ENCODE measurements at places on chromosomes 7 and 10. TPM values are rescaled to one million over a fixed set of nuclear protein-coding genes. Genes with fewer than 3 reads are reported as not detected.

The HPSE2 gene
- total RNA-seq, result 0.20 TPM

The GPR85 gene
- 0.32 TPM for total RNA-seq

The PRLHR gene
- total RNA-seq, result not detected

The MMD2 gene
- not detected for total RNA-seq

The TRIM50 gene
- total RNA-seq, result not detected

The ELN gene
- 4.9 TPM for total RNA-seq

The RTKN2 gene
- total RNA-seq, result 8.9 TPM

The MYH16 gene
- not detected for total RNA-seq

The SORCS3 gene
- total RNA-seq, result not detected

DNA sequence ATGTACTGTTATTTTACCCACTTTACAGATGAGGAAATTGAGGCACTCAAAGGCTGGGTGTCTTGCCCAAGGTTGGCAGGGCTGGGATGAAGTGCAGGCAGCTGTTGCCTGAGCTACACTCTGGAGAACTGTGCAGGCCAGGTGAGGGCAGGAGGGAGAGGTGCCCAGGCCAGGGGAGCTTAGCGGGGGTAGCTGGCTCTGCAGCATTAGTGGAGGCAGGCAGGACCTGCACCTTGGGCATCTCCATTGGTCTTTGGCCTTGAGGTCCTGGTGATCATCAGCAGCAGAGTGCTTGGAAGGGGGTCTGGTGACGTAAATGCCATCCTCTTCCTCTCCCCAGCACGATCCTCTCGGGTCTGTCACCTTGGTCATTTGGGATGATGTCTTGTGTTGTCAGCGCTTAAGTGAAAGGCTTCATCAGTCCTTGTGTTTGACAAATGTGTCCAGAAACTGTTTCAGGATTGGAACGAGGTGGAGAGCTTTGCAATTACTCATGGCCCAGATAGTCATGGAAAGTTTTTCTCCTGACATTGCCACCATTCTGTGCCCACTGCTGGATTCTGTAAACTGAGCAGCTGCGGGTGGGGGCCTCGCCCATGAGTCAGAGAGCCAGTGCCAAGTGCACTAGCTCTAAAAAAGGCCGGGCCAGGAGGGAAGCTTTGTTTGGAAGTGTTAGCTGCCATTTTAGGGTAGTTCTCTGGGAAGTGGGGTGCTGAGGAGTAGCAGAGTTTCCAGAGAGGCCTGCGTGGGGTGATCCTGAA is 47.6 kb downstream of the TSPAN15 start:
- ATAC-seq, result no peak

DNA sequence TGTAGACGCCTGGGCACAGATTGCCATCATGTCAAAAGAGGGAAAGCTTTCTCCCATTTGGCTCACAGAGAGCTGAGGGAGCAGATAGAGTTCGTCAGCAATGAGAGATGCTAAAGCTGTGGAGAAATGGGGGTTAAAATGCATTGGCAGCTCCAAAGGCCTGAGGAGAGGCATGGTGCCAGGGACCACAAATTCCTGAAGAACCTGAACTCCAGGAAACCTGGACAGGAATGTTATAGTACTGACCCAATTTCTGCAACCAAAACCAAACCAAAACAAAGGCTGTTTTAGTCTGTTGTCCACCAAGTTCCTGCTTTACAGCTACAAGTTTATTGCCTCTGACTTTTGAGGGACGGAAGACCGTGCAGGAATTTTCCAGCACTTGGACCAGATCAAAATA is 575.7 kb downstream of the REEP3 start:
- ATAC-seq, result no peak

GRCh38 chr10:86946213-86947155 is 10.9 kb downstream of the MMRN2 start:
- no peak for ATAC-seq

- ATAC-seq, result no peak
Measured at GRCh38 chr10:47264797-47265281, 35.2 kb upstream of the GDF10 start.

DNA sequence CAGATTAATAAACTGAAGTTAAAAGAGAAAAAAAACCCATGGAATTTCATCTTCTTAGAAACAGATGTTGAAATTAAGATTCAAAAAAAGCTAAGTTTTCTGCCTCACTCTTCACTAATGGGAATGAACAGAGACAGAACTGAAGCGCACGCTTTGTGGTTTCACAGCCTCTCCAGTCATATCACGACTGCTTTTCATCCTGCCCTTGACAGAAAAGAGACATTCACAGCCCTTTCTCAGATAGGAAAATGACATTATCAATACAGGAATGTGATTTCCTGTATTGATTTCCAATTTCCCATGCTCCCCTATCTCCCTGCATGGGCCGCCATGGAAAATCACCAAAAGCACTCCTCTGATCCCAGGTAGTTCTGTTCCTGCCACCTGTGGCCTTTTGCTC is 108.2 kb downstream of the PFKFB3 start:
- no peak for ATAC-seq

DNA sequence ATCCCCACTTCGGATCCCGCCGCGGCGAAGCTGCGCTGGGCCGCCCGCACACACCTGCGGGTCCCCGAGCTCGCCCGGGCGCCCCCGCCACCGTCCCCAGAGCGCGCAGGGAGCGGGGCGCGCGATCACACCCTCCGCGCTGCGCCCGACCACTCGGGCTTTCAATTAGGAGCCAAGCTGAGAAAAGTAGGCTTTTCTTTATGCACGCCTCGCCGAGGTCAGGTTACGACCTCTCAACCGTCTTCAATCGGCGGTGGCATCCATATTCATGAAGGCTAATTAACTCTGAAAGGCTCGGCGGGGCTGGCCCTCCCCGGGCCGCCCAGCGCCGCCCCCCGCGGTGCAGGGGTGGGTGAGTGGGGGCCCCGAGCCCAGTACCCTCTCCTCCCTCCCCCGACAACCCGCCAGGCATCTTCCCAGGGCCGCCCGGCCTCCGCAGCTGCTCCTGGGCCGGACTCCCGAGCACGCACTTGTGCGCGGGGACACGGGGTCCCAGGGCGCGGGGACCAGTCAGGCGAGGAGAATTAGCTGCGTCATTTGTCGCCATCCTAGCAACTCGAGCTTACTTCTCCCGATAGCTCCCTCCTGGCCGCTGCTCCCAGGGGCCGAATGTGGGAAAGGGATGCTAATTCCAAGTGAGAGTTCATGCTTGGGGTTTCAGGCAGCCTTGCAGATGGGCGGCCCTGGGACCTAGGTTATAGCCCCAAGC is 155.5 kb upstream of the LYZL2 start:
- ATAC-seq, result peak; percentile 45

DNA sequence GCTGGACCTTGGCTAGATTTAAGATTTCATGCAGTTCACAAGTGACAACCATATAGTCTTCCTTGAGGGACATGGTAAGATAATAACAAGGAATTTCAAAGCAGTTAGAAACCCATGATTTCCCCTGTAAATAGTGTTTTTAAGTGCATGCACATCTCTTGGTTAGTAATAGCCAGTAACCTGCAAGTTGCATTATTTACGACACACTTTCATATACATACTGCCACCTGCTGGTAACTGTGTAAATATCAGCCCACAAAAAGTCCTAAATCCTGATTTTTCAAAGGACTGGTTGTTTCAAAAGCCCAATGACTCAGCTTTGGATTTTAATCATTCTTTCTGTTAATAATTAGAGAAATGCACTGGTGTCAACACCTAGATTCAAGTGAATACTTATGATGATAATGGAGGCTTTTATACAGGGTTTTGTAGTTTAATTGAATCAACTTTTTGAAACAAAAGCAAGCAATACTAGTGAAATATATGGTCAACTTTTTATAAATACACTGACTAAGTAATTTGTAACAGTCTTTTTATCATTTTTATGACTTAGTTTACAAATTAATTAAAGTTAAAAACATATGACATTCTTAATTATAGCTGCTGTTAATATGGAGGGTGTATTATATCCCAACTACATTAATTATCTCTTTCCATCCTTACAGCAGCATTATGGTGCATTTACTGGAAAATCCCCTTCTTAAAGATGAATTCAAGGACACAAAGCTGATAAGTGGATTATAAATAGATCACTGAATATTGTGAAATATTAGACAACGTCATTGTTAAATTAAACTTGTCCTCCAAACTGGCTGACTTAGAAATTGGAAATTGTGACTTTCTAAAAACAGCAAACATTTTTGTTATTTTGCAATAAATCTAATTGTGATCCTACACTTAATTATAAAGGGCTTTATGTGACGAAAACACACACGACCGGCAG is 367.7 kb upstream of the SEMA3D start:
- ATAC-seq, result peak; percentile 50

GRCh38 chr7:128030654-128031611 is at the start of gene LRRC4:
Gene LRRC4 (minus strand): TSS chr7:128031437. CDS start chr7:128030640, 797 bp downstream.
- peak; percentile 25 for ATAC-seq

GRCh38 chr7:111103678-111104274 is 12.8 kb downstream of the LRRN3 start:
- no peak for ATAC-seq
